Left lung (tissue), 14 donors: ENCODE measurements at places on chromosomes 1 and 21. TPM values are rescaled to one million over a fixed set of nuclear protein-coding genes. Genes with fewer than 3 reads are reported as not detected.
A peak's percentile ranks its signal among the peaks of the same experiment; 100 is the strongest.

The CSF3R gene
- total RNA-seq: 63.8 TPM

The OR2T10 gene
- not detected for total RNA-seq

The DIPK1A gene
- 10.8 TPM for total RNA-seq

The DENND2D gene
- total RNA-seq: 56.6 TPM

The RAVER2 gene
- 13.3 TPM for total RNA-seq

The ZNF593OS gene
- total RNA-seq: not detected

The THEMIS2 gene
- total RNA-seq: 33.7 TPM

The LEMD1 gene
- total RNA-seq: 2.2 TPM

- H3K4me3 ChIP-seq: no peak overlapping the region
- no peaks in the 10 kb centered on the region for H3K4me1 ChIP-seq
- no peak for DNase-seq
- H3K27ac ChIP-seq: no peak overlapping the region
These were observed 136.8 kb upstream of the USP25 start for GRCh38 chr21:15592957-15593356.

GRCh38 chr21:33480481-33481103 lies 818 bp upstream of the TMEM50B start:
- H3K27ac ChIP-seq: peak overlapping the region; percentile 85
- peak overlapping the region; percentile 72 for H3K4me3 ChIP-seq
- no peaks in the 10 kb centered on the region for H3K27me3 ChIP-seq
- H3K4me1 ChIP-seq: peaks cover 6% of the 10 kb centered on the region

- no peaks in the 10 kb centered on the region for H3K4me1 ChIP-seq
- no peak overlapping the region for H3K4me3 ChIP-seq
- no peak for DNase-seq
- no peaks in the 10 kb centered on the region for H3K36me3 ChIP-seq
These were observed 178.3 kb downstream of the KCNJ6 start for GRCh38 chr21:37737996-37738395.

- H3K4me1 ChIP-seq: no peaks in the 10 kb centered on the region
- no peak overlapping the region for H3K27ac ChIP-seq
- H3K4me3 ChIP-seq: no peak overlapping the region
- H3K36me3 ChIP-seq: no peaks in the 10 kb centered on the region
- no peaks in the 10 kb centered on the region for H3K27me3 ChIP-seq
- no peak for DNase-seq
These were observed 8.6 kb upstream of the NKAIN1 start for GRCh38 chr1:31248276-31248675.

DNA sequence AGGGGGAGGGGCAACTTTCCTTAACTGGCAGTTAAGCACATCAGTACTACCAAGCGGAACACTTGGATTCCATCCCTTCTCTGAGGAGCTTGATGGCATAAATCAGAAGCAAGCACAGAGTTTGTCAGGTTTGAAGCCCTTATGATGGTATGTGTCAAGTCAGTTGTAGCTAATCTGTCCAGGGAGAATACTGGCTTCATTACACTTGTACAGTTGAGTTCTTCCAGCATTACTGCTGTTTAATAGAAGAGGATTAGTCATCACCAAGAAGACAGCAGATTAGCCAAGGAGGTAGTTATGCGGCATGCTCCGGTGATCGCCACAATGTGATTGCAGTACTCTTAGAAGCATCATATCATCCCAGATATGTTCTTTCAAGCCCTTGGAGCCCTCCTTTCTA lies 2.1 kb upstream of the TDRD5 start:
- no peaks in the 10 kb centered on the region for H3K36me3 ChIP-seq
- DNase-seq: no peak
- H3K27me3 ChIP-seq: peaks cover 80% of the 10 kb centered on the region
- no peaks in the 10 kb centered on the region for H3K4me1 ChIP-seq

- no peak overlapping the region for H3K4me3 ChIP-seq
- H3K27ac ChIP-seq: no peak overlapping the region
- no peak for DNase-seq
- H3K36me3 ChIP-seq: no peaks in the 10 kb centered on the region
These were observed 215.8 kb upstream of the GREM2 start for GRCh38 chr1:240827786-240828185.

GRCh38 chr1:212612041-212612961 lies 3.7 kb downstream of the ATF3 start:
- no peaks in the 10 kb centered on the region for H3K36me3 ChIP-seq
- no peak overlapping the region for H3K4me3 ChIP-seq
- H3K4me1 ChIP-seq: peaks cover 3% of the 10 kb centered on the region
- peaks cover 6% of the 10 kb centered on the region for H3K27me3 ChIP-seq
- no peak for DNase-seq

- peaks cover 13% of the 10 kb centered on the region for H3K4me1 ChIP-seq
- peak overlapping the region; percentile 51 for H3K4me3 ChIP-seq
- peak; percentile 86 for DNase-seq
- peak overlapping the region; percentile 19 for H3K27ac ChIP-seq
These were observed 1.3 kb downstream of the AGRN start for GRCh38 chr1:1021010-1021919.

DNA sequence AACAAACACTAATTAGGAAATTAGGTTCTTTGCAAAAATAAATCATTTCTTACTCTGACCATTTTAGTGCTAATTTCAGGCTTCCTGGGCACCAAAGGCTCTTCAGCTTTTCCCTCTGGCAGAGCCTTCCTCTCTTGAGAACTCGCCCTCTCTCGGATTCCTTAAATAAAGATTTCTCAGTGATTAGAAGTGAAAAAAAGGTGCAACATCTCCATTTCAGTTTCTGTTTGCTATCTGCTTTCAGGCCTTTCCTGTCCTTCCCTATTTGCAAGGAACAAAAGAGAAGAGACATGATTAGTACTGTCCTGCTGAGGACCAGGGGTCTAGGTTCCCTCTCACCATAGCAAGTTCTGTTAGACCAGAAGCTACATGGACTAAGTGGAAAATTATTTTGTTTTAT lies 27.8 kb upstream of the CACYBP start:
- peaks cover 6% of the 10 kb centered on the region for H3K36me3 ChIP-seq
- no peaks in the 10 kb centered on the region for H3K27me3 ChIP-seq
- DNase-seq: no peak
- H3K27ac ChIP-seq: peak overlapping the region; percentile 40

- H3K4me3 ChIP-seq: no peak overlapping the region
- H3K36me3 ChIP-seq: no peaks in the 10 kb centered on the region
- no peak overlapping the region for H3K27ac ChIP-seq
- DNase-seq: no peak
- H3K4me1 ChIP-seq: no peaks in the 10 kb centered on the region
These were observed 583.0 kb upstream of the PKN2 start for GRCh38 chr1:88101041-88101440.

- no peak overlapping the region for H3K27ac ChIP-seq
- no peaks in the 10 kb centered on the region for H3K27me3 ChIP-seq
- DNase-seq: no peak
- H3K4me3 ChIP-seq: no peak overlapping the region
- no peaks in the 10 kb centered on the region for H3K36me3 ChIP-seq
These were observed 268.4 kb upstream of the DUSP10 start for GRCh38 chr1:222010306-222010705.

DNA sequence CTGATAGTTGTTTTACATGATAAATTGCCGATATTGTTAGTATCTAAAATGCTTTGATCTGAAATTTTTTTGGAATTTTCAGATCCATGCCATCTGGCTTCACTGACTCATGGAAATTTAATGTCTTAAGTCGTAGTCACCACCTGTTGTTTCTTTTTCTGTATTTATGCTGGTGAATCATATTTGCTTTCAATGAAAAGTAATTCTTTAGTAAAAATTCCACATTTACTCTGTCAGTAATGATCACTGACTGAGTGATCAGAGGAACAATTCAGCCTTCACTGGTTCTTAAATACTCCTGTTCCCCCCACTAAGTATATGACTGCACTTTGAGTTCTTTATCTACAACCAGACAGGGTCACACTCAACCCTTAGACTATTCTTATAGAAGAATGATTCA lies 185.6 kb upstream of the NRIP1 start:
- DNase-seq: no peak
- H3K4me3 ChIP-seq: no peak overlapping the region
- H3K27ac ChIP-seq: no peak overlapping the region
- no peaks in the 10 kb centered on the region for H3K4me1 ChIP-seq
- H3K27me3 ChIP-seq: no peaks in the 10 kb centered on the region

- H3K36me3 ChIP-seq: no peaks in the 10 kb centered on the region
- no peak overlapping the region for H3K4me3 ChIP-seq
- DNase-seq: no peak
These were observed 90.6 kb downstream of the SGIP1 start for GRCh38 chr1:66624412-66625060.

DNA sequence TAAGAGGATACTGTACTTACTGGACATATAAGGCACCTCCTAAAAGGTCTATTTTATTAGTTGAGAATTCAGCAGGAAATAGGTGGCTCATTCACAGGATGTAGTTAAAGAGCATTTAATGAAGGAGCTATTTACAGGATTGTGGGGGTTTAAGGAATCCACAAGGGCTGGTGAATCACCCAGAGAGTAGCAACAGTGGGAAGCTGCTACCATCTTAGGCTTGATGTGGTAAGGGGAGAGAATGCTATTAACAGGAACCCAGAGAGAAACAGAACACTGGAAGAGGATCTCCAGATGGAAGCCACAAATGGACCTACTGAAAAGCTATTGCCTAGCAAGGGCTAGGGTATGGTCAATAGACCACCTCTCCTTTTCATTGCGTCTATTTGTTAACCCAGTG lies 52.0 kb upstream of the COL11A1 start:
- H3K4me3 ChIP-seq: no peak overlapping the region
- H3K36me3 ChIP-seq: no peaks in the 10 kb centered on the region
- no peak for DNase-seq
- no peaks in the 10 kb centered on the region for H3K27me3 ChIP-seq

DNA sequence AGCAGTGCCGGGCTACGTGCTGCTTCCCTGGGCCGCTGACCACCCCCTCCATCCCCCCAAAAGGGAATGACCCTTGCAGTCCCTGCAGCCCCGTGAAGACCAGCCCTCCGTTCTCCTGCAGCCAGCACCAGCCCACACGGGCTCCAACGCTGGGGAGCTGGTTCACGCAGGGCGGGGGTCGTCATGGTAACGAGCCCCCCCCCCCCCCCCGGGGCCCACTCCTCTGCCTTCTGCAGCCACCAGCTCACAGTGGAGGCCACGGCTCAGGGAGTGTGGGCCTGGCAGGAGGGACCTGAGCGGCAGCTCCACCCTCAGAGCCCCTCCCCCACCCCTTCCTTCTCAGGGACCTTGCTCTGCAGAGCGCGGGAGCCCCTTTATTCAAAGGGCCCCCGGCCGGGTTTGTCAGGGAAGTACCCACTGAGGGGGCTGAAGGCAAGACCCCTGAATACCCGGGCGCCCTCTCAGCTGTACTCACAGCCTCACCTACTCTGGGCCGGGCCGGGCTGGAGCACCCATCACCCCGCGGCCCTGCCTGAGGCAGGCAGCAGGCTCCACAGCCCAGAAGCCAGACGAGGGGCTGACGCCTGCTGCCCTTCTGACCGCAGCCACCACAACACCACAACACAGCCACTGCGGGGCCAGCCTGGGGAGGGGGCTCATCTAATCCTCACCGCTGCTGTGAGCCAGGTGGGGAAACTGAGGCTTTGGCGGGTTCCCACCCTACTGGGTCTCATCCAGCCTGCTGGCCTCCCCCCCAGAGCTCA lies 12.6 kb downstream of the MEGF6 start:
- no peak overlapping the region for H3K27ac ChIP-seq
- no peaks in the 10 kb centered on the region for H3K36me3 ChIP-seq
- peaks cover 28% of the 10 kb centered on the region for H3K4me1 ChIP-seq
- no peak for DNase-seq
- H3K4me3 ChIP-seq: peak overlapping the region; percentile 5

GRCh38 chr1:157852476-157852875 lies 10.9 kb upstream of the CD5L start:
- H3K36me3 ChIP-seq: no peaks in the 10 kb centered on the region
- no peaks in the 10 kb centered on the region for H3K4me1 ChIP-seq
- no peak overlapping the region for H3K4me3 ChIP-seq
- H3K27ac ChIP-seq: no peak overlapping the region
- DNase-seq: no peak
- H3K27me3 ChIP-seq: no peaks in the 10 kb centered on the region

GRCh38 chr1:110339407-110340206 lies 430 bp downstream of the RBM15 start:
- H3K4me3 ChIP-seq: peak overlapping the region; percentile 65
- H3K27ac ChIP-seq: peak overlapping the region; percentile 90
- DNase-seq: peak; percentile 70
- H3K4me1 ChIP-seq: peaks cover 27% of the 10 kb centered on the region

GRCh38 chr21:21666689-21667088 lies 668.5 kb downstream of the NCAM2 start:
- H3K27ac ChIP-seq: no peak overlapping the region
- no peak overlapping the region for H3K4me3 ChIP-seq
- no peak for DNase-seq
- no peaks in the 10 kb centered on the region for H3K27me3 ChIP-seq
- no peaks in the 10 kb centered on the region for H3K4me1 ChIP-seq

GRCh38 chr21:15241997-15242736 lies 177.4 kb upstream of the NRIP1 start:
- no peaks in the 10 kb centered on the region for H3K27me3 ChIP-seq
- H3K4me1 ChIP-seq: no peaks in the 10 kb centered on the region
- DNase-seq: no peak
- no peak overlapping the region for H3K4me3 ChIP-seq

DNA sequence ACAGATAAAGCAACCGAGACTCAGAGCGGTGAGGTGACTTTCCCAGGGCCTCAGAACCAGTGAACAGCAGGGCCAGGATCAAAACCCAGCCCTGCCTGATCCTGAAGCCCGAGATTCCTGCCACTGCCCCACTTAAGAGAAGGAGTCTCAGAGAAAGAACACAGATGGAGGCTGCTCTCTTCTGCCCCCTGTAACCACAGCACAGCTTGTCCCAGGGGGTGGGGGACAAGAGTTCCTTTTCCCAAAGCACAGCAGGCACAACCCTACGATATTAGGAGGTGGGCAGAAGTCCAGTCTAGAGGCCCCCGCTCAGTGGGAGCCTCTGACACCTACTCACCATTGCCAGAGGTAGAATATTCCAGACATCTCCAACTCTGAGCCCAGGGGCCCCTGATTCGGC lies 24.0 kb upstream of the VWA5B1 start:
- H3K27ac ChIP-seq: no peak overlapping the region
- DNase-seq: no peak
- H3K4me1 ChIP-seq: no peaks in the 10 kb centered on the region

DNA sequence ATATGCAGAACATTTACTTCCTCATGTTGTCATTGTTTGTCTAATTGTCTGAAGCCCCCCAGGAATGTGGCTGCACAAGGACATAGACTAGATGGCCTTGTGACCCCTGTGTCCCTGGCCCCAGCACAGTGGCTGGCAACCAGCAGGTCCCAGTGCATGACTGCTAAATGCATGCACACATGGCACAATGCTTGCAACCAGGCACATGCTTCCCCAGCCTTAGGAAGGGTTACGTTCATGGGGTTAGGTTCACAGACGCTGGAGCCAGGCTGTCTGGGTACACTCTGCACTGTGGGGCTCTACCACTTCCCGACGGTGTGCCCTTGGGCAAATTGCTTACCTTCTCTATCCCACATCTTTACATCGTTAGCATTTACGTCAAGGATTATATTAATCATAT lies 21.2 kb upstream of the CLIC6 start:
- no peak overlapping the region for H3K4me3 ChIP-seq
- H3K36me3 ChIP-seq: no peaks in the 10 kb centered on the region
- H3K27me3 ChIP-seq: no peaks in the 10 kb centered on the region
- DNase-seq: no peak
- no peaks in the 10 kb centered on the region for H3K4me1 ChIP-seq
